Stimulated activated CD8-positive, alpha-beta memory T cell treated with anti-CD3 and anti-CD28 coated beads, Interleukin-4, amount 100 ng/mL, for 4 hours (primary cell): ENCODE measurements at places on chromosomes 6 and 20.

DNA sequence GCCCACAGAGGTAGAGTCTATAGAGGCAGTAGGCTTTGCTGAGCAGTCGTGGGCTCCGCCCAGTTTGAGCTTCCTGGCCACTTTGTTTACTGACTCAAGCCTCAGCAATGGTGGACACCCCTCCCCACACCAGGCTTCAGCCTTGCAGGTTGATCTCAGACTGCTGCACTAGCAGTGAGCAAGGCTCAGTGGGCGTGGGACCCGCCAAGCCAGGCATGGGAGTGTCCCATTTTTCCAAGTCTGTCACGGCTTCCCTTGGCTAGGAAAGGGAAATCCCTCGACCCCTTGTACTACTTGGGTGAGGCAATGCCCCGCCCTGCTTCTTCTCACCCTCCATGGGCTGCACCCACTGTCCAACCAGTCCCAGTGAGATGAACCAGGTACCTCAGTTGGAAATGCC is 135.3 kb upstream of the NT5E start:
- DNase-seq = no peak

DNA sequence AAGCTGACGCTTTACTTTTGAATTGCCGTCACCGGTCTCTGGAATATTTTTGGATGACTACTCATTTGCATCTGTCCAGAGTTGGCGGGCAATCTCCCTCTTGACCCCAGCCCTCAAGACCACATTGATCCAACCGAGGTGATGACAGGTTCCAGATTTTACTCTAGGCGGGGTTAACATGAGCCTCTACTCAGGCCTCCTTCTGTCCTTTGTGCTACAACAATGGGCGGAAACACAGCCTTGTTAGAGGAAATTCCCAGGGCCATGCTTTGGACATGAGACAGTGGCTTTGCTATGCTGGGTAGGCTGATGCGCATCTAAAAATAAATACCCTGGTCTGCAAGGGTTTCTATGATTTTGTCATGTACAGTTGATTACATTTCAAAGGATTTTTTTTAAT is 27.0 kb upstream of the ADGRF5 start:
- DNase-seq = no peak

- DNase-seq = no peak
These were observed 3.8 kb upstream of the SLC17A1 start for GRCh38 chr6:25835442-25836283.

GRCh38 chr6:52877168-52877567 is 32.3 kb downstream of the GSTA3 start:
- DNase-seq = no peak

- no peak for DNase-seq
These were observed 115.4 kb downstream of the FRK start for GRCh38 chr6:115945306-115945705.

GRCh38 chr6:113351173-113351834 is 505.8 kb upstream of the MARCKS start:
- DNase-seq = no peak

DNA sequence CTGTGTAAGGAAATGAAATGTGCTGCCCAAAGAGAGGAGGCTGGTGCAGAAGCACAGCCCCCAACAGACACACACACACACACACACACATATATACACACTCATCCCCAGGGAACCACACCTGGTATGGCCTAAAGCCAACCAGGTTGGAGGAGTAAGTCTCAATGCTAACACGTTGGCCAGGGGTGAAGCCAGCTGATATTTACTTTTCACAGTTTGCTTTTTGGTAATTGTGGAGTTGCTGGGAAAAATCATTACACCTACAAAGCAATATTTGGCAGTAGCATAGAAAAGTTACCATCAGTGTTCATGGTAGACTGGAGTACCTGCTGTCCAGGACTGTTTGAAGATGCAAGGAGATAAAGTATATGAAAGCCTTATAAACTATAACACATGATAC is 50.3 kb upstream of the NAA20 start:
- no peak for DNase-seq

- DNase-seq = no peak
These were observed 66.6 kb downstream of the TNFAIP3 start for GRCh38 chr6:137933696-137934095.

GRCh38 chr6:35139924-35140638 is 1.1 kb downstream of the TCP11 start:
- DNase-seq = no peak

DNA sequence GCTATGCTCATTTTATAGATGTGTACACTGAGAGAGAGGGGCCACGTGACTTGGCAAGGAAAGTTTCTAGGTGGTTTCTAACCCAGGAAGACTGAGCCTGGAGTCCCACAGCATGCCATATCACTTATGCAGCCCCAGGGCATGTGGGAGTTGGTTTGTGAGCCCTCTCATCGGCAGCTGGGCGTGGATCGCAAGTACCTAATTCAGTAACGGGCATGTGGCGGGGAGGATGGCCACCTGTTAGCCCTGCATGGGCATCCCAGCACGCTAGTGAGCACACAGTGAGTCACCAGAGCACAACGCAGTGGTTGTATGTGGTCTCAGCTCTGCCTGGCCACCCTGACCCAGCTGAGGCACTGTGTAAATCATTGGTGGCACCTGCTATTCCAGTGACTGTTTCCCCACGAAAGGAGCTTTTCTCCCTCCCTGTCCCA is 88.3 kb downstream of the NINL start:
- no peak for DNase-seq

DNA sequence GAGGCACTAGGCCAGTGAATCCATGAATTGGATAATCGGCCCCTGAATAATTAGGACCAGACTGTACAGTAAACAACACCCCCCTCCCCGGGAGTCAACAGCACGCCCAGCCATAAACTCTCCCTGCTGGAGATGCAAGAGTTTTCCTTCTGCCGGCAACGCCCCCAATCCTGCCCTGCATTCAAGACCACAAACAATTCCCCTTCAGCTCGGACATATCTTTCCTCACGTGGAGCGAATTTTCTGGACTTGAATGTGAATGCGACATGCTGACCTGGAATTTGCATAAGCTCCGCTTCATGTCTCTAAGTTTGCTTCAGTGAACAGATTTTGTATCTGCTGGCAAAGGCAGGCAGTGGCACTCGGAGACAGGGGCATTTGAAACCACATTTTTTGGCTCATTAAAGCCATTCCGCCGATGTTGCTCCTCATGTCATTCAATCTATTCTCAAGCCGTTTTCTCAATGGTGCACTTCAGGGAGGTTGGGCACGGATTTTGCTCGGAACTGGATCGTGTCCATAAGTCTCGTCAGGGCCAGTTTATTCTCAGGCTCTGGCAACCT is 38.0 kb upstream of the GMPR start:
- DNase-seq = no peak

DNA sequence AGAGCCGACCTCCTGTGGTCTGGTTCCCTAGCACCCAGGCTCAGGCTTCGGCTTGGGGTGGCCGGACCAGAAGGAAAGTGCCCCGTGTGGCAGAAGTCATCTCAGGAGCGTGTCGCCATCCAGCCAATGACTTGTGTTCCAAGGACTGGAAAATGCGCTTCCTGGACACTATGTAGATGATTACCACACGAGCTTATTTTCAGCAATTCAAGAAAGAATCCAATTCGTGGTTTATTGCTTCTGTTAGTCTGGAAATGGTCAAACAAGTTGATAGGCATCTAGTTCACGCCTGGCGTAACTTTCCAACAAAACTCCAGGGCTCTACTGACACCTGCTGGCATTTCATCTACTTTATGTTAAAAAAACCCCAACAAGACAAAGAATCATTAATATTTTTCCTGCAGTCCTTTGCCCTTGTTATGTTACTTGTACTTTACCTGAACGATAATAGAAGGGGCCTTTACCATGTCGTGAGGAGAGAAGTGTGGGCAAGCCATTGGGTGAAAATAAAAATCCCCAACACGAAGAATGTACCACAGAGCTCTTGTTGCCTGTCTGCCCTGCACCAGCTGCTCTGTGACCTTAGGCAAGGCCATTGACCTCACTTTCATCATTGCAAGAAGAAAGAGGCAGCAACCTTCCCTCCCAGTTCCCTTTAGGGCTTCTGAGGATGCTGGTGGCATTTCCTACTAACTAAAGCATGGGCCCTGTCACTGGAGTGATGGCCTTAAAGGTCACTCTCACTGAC is 154.7 kb upstream of the LAMP5 start:
- no peak for DNase-seq

GRCh38 chr6:134317471-134318131 is at the start of gene SGK1:
Gene SGK1, minus strand, starts transcription at chr6:134318112. Its CDS starts 652 bp downstream, at chr6:134317460.
- no peak for DNase-seq

DNA sequence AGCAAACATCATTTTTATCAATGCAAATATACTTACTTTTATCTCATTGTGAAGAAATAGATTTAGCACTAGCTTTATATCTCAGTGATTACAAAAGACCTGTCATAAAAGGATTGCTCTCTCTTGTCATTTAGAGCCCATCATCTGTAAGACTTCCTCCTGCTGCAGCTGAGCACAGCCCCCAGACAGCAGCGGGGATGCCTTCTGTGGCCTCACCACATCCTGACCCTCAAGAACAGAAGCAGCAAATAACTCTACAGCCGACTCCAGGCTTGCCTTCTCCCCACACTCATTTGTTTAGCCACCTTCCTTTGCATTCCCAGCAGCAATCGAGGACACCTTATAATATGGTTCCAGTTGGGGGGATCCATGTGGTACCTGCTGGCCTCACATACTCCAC is 127.0 kb upstream of the EDN1 start:
- DNase-seq = no peak

GRCh38 chr20:52959125-52959524 is 13.0 kb upstream of the TSHZ2 start:
- DNase-seq = no peak

DNA sequence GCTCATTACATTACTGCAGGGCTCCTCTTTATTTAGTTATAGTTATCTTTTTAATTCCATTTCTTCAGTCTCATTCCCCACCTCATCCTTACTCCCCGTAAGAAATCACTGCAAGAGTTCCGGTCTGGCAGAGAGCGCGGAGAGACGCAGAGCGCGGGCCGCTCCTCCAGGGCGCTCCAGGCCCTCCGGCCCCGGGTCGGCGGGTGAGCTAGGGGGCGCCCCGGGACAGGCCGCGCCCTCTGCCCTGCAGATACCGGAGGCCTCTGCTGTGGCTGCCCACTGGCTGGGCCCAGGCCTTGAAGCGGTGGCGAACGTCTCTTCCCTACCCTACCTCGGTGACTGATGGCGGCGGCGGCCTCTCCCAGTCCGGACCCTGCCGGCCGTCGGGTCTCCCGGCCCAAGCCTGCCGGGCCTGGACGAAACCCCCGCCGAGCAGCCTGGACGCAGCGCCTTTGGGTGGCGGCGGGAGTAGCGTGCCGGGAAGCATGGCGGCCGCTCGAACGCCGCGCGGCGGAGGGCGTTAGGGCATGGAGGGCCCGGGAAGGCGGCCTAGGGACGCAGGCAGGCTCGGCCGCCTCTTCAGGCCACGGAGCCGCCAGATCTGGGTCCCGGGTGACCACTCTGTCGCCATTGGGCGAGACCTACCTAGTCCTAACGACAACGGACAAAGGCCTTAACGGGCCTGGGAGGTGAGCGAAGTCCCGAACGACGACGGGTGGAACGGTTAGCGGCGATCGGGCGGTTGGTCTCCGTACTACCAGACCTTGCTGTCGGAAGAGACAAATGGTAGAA is 16.4 kb upstream of the HMGN4 start:
- peak; percentile 25 for DNase-seq
